ENCODE measurements at places on chromosomes 11 and 22.

DNA sequence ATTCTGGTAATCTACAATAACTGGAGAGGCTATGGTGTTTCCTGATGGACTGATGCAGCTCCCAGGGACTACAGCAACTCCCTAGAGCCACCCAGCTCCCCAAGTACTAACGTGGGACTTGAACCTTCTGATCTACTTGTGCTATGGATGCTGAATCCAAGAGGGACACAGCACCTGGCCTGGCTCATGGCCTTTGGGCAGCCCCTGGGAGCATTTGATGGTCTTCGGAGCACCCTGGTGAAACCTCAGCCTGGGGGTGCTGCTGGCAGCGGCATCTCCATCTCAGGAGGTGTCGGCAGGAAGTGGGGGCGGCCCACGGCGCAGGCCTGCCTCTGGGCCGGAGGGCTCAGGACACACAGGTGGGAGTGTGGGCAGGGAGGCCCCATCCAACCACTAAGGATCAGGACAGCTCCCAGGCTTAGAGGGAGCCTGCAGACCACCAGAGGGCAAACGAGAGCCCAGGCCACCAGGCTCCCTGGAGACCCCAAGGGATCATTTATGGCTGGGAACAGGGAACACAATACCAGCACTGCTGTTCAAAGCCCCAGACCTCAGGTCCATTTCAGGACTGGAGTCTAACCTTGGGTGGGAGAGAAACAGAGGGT is 8.7 kb downstream of the EHD1 start:
- DNase-seq = no peak

GRCh38 chr11:23932485-23932898 is 564.4 kb upstream of the LUZP2 start:
- DNase-seq = peak; percentile 44

DNA sequence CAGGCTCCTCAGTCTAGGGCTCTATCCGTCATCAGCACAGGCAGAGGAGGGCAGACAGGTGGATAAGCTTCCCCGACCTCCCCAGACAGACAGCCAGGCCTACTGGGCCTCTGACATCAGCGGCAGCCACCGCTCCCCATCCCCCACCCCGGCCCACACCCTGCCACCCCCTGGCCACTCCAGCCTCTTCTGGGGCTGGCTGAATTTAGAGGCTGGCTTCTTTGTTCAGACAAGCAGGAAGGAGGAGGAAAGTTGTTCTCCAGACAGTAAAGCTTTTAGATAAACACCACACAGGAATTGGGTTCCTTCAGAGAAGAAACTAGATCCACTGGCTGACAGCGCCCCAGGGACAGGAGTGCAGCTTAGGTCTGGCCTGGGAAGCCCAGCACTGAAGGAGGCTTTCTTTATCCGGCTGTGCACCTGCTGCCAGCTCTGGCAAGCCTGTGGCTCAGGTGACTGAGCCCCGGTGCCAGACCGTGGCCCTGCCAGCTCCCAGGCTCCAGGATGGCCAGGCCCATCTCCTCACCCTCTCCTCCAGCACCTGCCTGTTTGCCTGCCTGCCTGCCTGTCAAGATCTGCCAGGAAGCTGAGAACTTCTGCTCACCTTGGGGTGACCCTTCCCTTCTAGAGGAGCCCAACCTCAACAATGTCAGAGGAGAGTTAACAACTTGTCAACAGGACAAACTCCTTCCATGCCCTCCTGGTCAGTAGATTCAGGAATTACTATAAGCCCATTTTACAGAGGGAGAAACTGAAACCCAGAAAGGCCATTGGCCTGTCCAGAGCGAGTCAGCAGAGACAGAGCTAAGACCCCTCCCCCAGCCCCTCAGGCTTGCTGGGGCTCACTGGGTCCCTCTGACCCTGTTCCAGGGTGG is 44.0 kb upstream of the KLHL35 start:
- no peak for DNase-seq

DNA sequence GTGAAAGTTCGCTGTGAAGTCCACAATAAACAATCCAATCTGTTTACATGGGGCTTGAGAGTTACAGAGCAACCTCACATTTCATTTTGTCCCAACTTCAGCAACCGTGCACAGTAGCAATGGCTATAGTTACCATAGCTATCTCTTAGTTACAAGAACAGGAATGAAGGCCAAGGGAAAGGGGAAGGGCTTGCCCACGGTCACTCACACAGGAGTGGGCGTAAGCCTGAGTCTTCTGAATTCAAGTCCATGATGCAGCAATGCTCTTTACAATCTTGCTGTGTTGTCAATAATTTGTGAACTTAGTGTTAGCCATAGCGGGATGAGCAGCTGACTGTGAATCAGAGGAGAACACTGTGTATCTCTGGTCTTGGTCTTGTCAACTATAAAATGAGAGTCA is 102.9 kb downstream of the ADAMTS15 start:
- DNase-seq = peak; percentile 27

DNA sequence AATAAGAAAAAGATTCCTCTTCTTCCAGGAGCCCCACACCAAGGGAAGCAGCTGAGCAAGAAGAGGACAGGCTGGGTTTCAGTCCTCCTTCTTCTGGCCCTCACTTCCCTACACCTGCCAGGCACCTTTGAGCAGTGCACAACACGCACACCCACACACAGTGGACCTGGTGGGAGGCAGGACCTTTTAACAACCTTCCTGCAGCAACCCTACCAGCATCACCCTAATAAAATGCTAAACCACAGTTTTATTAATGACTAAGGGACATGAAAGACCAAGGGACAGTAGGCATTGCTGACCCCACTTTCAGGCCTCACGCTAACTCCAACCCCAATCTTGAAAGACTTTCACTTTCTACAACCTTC is 12.2 kb downstream of the ARAP1 start:
- DNase-seq = no peak

GRCh38 chr22:21020802-21021429 is 6.0 kb downstream of the P2RX6 start:
- peak; percentile 31 for DNase-seq

DNA sequence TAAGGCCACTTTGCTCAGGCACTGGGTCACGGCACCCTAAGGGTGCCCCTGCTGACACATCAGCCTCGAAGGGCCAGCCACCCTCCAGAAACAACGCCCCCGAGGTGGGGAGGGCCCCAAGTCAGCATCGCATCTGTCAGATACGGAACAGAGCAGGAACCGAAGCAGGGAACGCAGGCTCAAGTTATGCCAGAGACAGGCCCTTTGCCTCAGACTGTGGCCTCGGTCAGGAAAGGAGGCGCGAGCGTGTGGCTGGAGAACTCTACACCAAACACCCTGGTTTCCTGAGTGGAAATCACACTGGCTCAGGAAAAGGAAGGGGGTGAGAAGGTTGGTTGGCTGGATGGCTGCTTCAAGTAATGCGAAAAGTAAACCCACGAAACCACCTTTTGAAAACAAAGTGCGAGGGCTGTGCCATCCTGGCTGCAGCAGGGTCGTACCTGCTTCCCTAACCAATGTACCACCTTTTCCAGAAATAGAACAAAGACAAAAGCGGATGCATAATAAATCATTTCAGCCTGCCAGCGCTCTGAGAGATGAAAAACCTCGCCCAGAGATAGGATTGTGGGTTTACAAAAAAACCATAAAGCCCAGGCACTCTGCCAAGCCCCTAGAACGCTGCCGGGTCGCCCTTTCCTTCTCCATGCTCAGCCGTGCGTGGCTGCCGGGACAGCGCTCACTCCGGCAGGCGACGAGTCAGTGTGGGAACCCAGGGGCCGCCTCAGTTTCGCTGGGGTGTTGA is 38.6 kb downstream of the TRMU start:
- DNase-seq = no peak

All from GM23248 (cell line).